Lung (tissue), 17 donors: ENCODE measurements at places on chromosomes 2 and 18. TPM values are rescaled to one million over a fixed set of nuclear protein-coding genes. Genes with fewer than 3 reads are reported as not detected.
A peak's percentile ranks its signal among the peaks of the same experiment; 100 is the strongest.

DQX1 gene
- total RNA-seq, result not detected

COL6A3 gene
- total RNA-seq, result 548 TPM

WNT10A gene
- 0.65 TPM for total RNA-seq

CCT7 gene
- 129 TPM for total RNA-seq

HOXD8 gene
- total RNA-seq, result 1.6 TPM

GRCh38 chr2:147099845-147100244 lies 745.0 kb upstream of the ACVR2A start:
- H3K27ac ChIP-seq, result no peak overlapping the region
- no peak for DNase-seq
- H3K36me3 ChIP-seq, result no peaks in the 10 kb centered on the region
- H3K27me3 ChIP-seq, result no peaks in the 10 kb centered on the region
- H3K4me3 ChIP-seq, result no peak overlapping the region
- H3K4me1 ChIP-seq, result no peaks in the 10 kb centered on the region

DNA sequence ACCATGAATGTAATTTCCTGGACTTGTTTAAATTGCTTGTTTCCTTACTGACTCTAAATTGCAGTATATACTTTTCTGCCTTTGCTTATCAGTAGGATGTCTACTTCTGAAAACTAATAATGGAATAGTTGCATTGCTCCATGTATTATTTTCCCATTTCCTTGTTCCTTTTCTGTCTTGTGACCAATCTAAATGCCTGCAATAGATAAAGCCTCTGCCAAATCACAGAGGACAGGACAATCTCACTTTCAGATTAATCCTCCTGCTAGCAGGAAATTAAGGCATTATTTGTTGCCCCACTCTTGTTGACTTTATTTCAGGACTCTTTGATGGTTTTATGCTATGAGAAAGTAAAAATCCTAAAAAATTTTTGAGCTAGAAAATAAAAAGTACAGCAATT lies 4.7 kb upstream of the ESCO1 start:
- DNase-seq, result peak; percentile 50
- H3K27me3 ChIP-seq, result no peaks in the 10 kb centered on the region
- H3K36me3 ChIP-seq, result no peaks in the 10 kb centered on the region
- peaks cover 7% of the 10 kb centered on the region for H3K4me1 ChIP-seq
- H3K4me3 ChIP-seq, result no peak overlapping the region

GRCh38 chr2:40456926-40457325 lies 5.0 kb upstream of the SLC8A1 start:
- no peak for DNase-seq
- H3K36me3 ChIP-seq, result no peaks in the 10 kb centered on the region
- peaks cover 15% of the 10 kb centered on the region for H3K27me3 ChIP-seq
- H3K4me1 ChIP-seq, result no peaks in the 10 kb centered on the region

DNA sequence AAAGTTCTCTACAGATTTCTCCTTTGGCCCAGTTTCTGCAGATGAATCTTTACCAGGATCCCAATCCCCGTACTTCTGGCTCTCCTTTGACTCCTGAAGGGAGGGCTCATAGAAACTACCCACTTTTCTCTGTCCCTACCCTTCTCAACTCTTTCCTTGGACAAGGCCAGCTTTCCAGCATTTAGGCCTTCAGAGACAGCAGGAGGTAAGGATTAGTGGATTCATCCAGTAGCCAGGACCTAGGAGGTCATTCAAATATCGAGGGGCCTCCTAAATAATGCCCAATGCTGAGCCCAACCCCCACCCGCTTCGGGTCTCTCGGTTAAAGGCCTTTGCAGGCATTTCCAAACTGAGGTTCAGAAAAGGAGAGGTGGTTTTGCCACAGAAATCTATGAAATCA lies 4.8 kb upstream of the ZNF532 start:
- H3K4me3 ChIP-seq, result no peak overlapping the region
- peak overlapping the region; percentile 33 for H3K27ac ChIP-seq
- peak; percentile 16 for DNase-seq
- H3K36me3 ChIP-seq, result no peaks in the 10 kb centered on the region

GRCh38 chr2:96083064-96083939 lies 33.1 kb downstream of the ADRA2B start:
- no peaks in the 10 kb centered on the region for H3K36me3 ChIP-seq
- peaks cover 10% of the 10 kb centered on the region for H3K4me1 ChIP-seq
- H3K27me3 ChIP-seq, result no peaks in the 10 kb centered on the region
- H3K27ac ChIP-seq, result no peak overlapping the region
- no peak overlapping the region for H3K4me3 ChIP-seq

DNA sequence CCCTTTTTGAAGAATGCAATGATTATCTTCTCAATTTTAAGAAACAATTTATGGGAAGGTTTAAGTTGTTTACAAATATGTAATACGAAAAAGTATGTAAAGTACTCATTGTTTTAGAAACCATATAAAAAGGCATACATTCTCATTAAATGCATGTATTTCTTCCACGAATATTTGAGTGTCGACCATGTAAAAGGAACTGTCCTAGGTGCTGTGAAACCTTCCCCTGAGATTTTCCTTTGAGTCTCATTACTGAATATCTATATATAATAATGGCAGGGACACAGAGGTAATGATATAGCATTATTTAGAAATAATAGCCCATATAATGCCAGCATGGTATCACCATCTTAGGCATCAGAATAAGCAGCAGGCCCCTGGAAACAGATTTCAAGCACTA lies 239.3 kb downstream of the ERBB4 start:
- H3K4me3 ChIP-seq, result no peak overlapping the region
- no peaks in the 10 kb centered on the region for H3K36me3 ChIP-seq
- H3K27me3 ChIP-seq, result no peaks in the 10 kb centered on the region
- DNase-seq, result no peak

GRCh38 chr18:55069497-55069896 lies 110.2 kb upstream of the CCDC68 start:
- H3K4me3 ChIP-seq, result no peak overlapping the region
- no peaks in the 10 kb centered on the region for H3K36me3 ChIP-seq
- no peaks in the 10 kb centered on the region for H3K27me3 ChIP-seq
- H3K4me1 ChIP-seq, result no peaks in the 10 kb centered on the region

DNA sequence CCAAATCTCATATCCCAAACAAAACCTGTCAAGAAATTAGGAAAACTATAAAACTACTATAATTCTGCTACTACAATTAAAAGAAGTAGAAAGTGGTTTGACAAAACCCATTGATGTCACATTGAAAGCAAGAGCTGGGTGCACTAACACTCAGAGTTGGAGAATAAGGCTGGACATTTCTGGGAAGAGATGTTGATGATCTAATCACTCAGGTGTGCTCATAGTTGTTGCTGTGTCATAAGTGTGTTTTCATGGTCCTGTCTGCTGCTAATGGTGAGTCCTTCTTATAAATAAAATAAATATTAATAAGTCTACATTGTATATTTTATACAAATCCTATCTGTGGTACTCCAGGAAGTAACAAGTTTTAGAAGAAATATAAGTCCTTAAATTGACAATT lies 168.2 kb upstream of the LRP1B start:
- H3K4me1 ChIP-seq, result no peaks in the 10 kb centered on the region
- H3K36me3 ChIP-seq, result no peaks in the 10 kb centered on the region
- no peak overlapping the region for H3K27ac ChIP-seq
- no peak overlapping the region for H3K4me3 ChIP-seq
- H3K27me3 ChIP-seq, result no peaks in the 10 kb centered on the region

- no peak overlapping the region for H3K27ac ChIP-seq
- no peaks in the 10 kb centered on the region for H3K4me1 ChIP-seq
- no peak for DNase-seq
- H3K27me3 ChIP-seq, result no peaks in the 10 kb centered on the region
- H3K4me3 ChIP-seq, result no peak overlapping the region
- H3K36me3 ChIP-seq, result no peaks in the 10 kb centered on the region
Observed at GRCh38 chr2:189124175-189124574, 55.4 kb downstream of the COL5A2 start.
